Small intestine (tissue), 16 donors: ENCODE measurements at places on chromosomes 13 and 19.
A peak's percentile ranks its signal among the peaks of the same experiment; 100 is the strongest.

DNA sequence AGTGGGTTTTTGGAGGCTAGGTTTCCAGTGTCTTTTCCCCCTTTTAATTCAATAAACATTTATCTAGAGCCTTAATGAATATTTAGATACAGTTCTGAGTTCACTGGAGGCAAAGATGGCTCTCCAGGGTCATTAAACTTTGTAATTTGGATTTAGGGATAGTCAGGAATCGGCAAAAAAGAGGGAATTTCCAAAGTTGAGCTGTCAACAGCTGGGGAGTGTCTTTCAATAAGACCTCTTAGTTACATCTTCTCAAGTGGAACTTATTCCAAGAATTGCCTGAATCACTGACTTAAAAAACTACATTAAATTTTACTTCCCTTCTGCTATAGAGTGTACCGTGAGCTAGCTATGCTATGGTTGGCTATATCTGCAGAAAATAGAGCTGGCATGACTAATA lies 2.0 kb downstream of the LRCH1 start:
- DNase-seq, result no peak

GRCh38 chr19:13029893-13030292 lies 34.6 kb downstream of the NFIX start:
- peak; percentile 52 for DNase-seq

DNA sequence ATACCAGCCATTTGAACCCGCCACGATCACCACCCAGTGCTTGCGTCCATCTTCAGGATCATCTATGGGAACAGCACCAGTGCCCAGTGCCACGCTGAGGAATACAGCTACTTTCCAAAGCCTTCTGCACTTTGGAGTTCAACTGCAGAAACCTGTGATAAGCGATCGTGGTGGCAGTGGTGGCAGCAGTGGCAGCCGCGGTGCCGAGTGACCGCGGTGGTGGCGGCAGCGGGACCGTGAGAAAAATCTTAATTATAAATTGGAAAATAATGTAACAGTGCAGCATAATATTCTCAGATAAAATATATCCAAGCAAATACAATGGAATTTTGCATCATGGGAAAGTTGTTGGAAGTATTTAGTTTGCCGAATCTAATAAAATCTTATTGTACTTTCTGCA lies 2270.9 kb downstream of the PCDH9 start:
- no peak for DNase-seq

DNA sequence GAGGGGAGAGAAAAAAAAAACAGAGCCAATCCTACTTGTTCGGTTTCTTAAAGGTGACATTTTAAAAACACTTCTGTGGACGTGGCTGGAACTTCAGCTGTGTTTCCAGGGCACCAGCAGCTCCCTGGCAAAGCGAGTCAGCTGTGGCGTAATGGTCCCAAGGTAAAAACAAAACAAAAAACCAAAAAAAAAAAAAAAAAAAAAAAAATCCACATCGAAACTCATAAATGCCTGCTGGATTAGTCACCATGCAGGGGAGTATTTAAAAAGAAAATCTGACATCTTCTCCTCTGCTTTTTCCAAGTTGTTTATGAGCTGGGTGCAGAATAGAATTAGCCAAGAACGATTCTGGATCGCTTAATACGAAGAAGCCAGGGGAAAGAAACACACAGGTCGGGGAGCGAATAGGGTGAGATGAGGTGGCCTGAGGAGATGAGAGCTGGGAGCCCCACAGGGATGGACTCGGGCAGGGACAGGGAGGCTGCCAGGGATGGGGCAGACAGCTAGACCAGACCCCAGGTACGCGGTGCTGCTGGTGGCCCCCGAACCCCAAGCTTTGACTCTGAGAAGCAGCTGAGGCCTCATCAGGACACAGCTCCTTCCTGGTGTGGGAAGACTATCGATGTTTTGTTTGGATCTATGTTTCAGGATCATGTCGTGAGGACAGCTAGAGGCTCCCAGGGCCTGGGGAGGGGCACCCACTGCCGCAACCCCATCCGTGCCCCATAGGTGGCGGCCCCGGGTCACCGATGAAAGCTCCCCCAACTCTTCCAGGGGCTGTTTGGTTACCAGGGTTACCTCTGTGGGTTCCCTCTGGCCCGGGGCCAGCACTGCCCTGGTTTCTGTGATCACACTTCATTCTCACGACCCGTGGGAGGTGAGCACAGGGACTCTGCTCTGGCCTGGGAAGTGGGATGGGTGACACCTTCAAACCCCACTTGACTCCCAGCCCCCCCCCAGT lies 3.1 kb upstream of the CTXN1 start:
- no peak for DNase-seq

GRCh38 chr13:36418022-36418805 lies 14.1 kb upstream of the CCNA1 start:
- DNase-seq, result peak; percentile 14
